ENCODE measurements at places on chromosomes 7 and 10.

GRCh38 chr7:101911800-101912715 lies 94.6 kb downstream of the CUX1 start:
- DNase-seq: no peak

GRCh38 chr10:122992031-122992585 lies 11.9 kb downstream of the PSTK start:
- DNase-seq: no peak

- no peak for DNase-seq
Observed at GRCh38 chr7:88842201-88842600, 46.7 kb upstream of the TEX47 start.

DNA sequence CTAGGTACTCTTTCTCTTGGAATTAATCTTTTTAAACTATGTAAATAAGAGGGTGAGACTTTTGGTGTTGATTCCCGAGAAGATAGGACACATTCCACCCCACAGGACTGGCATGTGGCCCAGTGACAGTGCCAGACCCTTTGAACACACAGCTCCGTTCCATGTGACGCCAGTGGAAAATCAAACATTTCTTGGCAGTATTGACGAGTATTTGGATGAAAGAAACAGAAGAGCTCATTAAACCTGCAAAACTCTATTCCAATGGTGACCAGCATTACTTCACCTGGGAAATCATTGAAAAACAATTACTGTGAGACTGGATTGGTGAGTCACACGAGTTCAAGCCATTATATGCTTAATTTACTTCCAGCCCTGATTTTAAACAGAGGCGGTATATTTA lies 25.8 kb downstream of the AKR1E2 start:
- no peak for DNase-seq

DNA sequence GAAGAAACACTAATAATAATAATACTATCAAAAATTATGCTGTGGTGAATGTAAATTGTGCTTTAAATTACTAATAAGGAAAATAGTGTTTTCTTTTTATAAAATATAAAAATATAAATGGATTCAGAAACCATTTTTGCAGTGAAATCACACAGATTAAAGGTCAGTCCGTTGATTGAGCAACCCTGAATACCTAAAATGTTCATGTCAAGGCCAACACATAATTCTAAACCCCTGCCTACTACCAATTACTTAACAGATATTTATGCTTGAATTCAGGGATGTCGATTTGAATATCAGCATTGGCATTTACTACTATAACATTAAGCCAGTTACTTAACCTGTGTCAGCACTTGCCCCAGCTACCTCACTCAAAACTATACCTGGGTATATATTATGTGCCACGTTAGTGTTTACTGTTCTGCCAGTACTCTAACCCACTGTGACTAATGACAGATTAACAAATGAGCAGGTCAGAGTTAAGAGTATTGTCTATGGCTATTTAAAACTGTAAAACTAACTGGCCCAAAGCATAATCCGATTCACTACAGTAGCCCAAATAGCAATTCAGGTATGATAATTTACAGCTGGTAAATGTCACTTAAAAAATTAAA lies 165.0 kb downstream of the KMT2E start:
- no peak for DNase-seq

- DNase-seq: peak; percentile 59
Observed at GRCh38 chr10:112986544-112987190, 36.6 kb downstream of the TCF7L2 start.

- no peak for DNase-seq
Observed at GRCh38 chr10:46541017-46541661, 15.3 kb downstream of the GPRIN2 start.

GRCh38 chr7:79770063-79770462 lies 316.6 kb upstream of the MAGI2 start:
- DNase-seq: no peak

- peak; percentile 65 for DNase-seq
Observed at GRCh38 chr10:3099291-3100092, 32.1 kb downstream of the PFKP start.

DNA sequence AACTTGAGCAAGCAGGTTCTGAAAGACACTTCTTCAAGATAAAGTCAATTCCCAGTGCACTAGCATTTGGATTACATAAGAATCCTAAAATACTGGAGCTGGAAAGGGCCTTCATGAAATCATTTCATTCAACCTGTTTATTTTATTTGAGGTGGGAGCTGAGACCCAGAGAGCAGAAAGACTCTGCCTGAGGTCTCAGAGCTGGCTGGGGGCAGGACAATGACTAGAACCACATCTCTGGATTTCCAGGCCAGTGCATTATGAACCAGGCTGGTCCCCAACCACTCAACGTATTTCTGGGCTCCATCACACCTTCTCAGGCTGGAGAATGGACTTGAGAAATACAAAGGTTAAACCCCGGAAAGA lies 8.4 kb downstream of the ANXA11 start:
- no peak for DNase-seq

GRCh38 chr10:8035641-8036470 lies 18.6 kb upstream of the GATA3 start:
- DNase-seq: no peak

DNA sequence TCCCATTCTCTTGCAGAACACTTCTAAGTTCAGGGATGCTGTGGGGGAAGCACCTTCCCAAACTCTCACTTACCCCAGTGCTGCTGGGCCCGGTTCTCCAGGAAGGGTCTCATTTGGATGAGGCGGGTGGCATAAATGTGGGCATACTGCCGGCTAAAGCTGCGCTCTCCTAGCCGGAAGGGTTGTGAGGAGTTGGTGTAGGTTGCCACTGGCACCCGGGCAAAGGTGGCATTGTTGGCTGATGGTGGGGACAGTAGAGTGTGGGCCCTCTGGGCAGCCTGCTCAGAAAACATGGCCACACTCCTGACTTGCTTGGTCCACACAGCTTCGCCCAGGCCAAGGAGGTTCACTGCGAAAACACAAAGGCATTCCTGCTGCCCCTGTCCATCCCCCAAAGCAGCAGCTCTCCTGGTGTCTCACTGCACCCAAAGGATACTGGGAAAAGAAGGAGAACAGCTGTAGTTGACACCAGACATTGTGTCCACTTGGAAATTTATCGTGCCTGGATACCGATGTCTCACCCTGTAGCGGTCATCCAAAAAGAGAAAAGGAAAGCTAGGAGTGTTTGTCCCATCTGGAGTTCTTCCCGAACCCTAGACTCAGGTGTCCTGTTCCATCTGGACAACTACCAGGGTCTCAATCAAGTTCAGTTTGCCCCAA lies 1.5 kb downstream of the POLD2 start:
- DNase-seq: no peak

GRCh38 chr7:115975766-115976165 lies 54.8 kb downstream of the TFEC start:
- no peak for DNase-seq

- no peak for DNase-seq
Observed at GRCh38 chr10:78619115-78619851, 449.5 kb upstream of the ZMIZ1 start.

DNA sequence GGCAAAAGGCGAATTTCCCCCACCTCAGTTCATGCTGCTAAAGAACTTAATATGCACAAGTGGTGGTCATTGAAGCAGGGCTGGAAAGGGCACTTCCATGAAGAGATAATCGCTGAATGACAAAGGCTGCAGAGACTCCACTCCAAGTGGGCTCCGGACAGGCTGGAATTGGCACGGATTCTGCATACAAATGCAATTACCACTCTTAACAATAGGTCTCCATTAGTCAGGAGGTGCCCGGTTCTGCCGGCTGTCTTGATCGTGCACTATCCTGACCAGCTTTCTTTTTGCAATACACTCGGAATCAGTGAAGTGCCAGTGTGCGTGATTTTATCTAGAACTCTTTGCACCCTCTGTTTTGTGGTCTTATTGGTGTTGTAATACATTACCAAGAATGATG lies 49.7 kb downstream of the INSYN2A start:
- DNase-seq: peak; percentile 8

GRCh38 chr7:73577627-73578341 lies 595 bp downstream of the TBL2 start:
- peak; percentile 20 for DNase-seq

- DNase-seq: peak; percentile 82
Observed at GRCh38 chr7:5421714-5422395, 1.8 kb downstream of the TNRC18 start.

DNA sequence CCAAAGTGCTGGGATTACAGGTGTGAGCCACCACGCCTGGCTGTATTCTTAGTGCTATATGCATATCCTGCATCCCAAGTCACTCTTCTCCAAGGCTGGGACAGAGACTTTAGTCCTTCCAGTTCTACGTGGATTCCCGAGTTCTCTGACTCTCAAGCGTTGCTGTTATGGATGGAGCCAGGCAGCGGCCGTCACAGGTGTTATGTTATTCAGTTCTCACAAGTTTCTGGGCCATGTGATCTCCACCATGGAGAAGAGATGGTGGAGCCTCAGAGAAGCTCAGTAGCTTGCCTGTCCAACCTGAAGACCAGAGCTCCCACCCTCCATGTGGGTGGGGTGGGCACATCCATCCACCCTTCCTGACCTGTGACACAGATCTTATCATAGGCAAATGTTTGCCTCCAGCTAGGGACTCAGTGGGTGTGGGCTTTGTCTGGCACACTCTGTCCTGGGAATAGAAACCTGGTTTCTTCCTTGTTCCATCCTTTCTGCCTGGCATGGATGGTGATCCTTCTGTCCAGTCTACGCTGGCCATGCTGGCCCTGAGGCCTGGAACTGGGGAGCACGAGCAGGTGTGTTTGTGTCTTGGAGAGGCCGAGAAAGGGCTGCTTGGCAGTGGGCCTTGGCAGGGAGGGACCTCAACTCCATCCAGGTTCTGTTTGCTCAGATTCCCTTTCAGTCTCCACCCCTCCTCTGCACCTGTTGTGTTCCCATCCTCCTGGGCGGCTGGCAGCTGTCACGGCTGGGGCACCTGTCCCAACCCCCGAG lies 55.3 kb downstream of the NEURL1 start:
- no peak for DNase-seq

- DNase-seq: no peak
Observed at GRCh38 chr7:6725003-6725402, 18.3 kb upstream of the ZNF12 start.

DNA sequence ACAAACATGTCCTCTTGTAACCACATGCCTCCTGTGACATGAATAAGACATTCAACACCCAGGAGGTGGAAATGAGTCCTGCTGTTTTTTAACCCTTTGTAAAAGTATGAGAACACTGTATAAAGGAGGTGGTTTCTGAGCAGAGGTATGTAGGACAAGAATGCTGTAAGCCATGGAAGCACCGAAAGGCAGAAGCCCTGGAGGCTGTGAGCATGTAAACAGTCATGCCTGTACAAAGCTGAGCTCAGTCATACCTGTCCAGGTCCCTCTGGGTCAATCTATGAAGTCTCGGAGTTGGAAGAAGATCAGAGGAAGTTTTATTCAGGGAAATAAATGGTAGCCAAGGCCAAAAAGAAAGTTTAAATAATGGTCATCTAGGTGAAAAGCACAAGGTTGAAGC lies 34.7 kb upstream of the XPNPEP1 start:
- no peak for DNase-seq

- DNase-seq: no peak
Observed at GRCh38 chr10:112424651-112425050, 22.1 kb downstream of the ZDHHC6 start.

DNA sequence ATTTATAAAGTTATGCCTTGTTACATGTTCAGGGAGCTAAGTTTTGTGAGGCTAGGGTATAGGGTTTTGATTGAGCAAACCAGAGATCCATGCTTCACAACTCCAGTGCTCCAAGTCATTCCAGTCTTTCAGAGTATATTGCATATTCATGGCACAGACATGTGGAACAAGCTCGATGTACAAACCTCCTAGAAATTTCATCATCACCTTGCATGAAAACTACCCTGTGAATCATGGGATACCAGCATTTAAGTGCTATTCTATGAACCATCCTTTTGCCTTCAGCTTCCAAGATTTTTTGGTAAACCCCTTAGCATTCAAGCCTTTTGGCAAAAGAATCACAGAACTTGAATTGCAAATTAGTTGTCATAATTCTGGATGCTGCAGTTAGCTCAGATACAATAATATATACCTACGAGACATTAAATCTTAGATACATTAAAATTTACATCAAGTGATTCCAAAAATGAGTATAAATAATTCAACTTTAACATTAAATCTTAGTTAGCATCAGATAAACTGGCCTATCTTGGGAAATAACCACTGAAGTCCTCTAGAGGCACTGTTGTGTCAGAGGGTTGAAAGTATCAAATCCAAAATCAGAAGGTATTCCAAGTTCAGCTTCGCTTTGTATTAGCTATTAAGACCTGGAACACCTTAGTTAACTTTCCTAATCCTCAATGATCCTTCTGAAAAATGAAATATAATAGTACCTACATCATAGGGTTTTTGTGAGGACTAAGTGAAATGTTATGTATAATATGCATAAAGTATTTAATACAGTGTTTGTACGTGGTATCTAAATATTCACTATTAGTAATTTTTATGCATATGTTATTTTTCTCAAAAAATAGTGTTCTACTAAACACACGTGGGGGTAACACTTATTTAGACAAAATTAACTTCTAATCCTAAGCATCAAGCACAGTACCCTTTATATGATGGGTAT lies 55.5 kb upstream of the CABCOCO1 start:
- DNase-seq: no peak

- DNase-seq: no peak
Observed at GRCh38 chr10:71203124-71203523, 9.2 kb upstream of the UNC5B start.

- no peak for DNase-seq
Observed at GRCh38 chr7:111953611-111954010, 252.6 kb downstream of the DOCK4 start.

GRCh38 chr10:91349381-91349780 lies 60.8 kb upstream of the HECTD2 start:
- DNase-seq: peak; percentile 98

GRCh38 chr7:132440151-132440550 lies 136.1 kb downstream of the PLXNA4 start:
- DNase-seq: no peak

GRCh38 chr10:77391605-77392235 lies 245.9 kb downstream of the KCNMA1 start:
- peak; percentile 91 for DNase-seq

- no peak for DNase-seq
Observed at GRCh38 chr7:96720843-96721242, 11.2 kb upstream of the SEM1 start.

GRCh38 chr10:129593953-129594352 lies 126.9 kb downstream of the MGMT start:
- no peak for DNase-seq

GRCh38 chr7:46577394-46577793 lies 656.3 kb upstream of the IGFBP3 start:
- no peak for DNase-seq

- DNase-seq: no peak
Observed at GRCh38 chr10:35979116-35979515, 337.0 kb upstream of the FZD8 start.

DNA sequence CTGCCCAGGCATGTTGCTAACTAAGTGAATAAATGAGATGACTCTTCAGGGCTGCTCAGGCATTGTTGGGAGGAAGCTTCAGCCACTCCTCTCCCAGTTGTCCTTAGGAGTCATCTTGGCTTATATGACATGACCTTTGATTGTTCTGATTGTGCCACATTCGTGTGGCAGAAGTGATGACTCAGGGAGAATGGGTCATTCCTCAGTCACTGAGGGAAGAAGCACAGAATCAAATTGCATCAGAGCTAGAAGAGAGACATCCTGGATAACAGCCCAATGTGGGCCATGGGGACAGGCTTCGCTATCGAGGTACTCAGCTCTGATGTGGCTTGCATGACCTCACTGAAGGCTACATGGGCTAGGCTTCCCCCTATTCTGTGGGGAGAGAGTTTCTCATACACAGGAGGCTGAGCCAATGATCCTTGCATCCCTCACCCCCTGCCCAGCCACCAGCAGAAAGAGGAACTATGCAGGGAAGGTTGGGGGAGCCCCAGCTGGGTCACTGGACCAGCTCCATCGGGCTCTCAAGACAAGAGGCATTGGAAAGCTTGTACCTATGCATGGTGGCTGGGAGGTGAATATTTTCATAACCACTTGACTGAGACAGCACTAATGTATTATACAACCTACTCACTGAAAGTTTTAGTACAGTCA lies 6.0 kb upstream of the HMX3 start:
- no peak for DNase-seq

All from astrocyte of the spinal cord (primary cell).